Articular chondrocyte of knee joint (primary cell): ENCODE measurements at places on chromosomes 11 and 22. TPM values are rescaled to one million over a fixed set of nuclear protein-coding genes. Genes with fewer than 3 reads are reported as not detected.

Gene OR6A2
- 0.52 and 0.76 TPM in 2 replicates for total RNA-seq

Gene NUP160
- 30.6 and 34.2 TPM in 2 replicates for total RNA-seq

Gene CSRP3
- not detected in 2 replicates for total RNA-seq

Gene SLC25A45
- total RNA-seq: 3.8 and 4.4 TPM in 2 replicates

Gene PSMA1
- total RNA-seq: 160 and 165 TPM in 2 replicates

Gene KRTAP5-8
- total RNA-seq: 0.22 and 0.26 TPM in 2 replicates

Gene LARGE1
- 12.2 and 12.6 TPM in 2 replicates for total RNA-seq

Gene DKK3
- 47.4 and 118 TPM in 2 replicates for total RNA-seq
